ENCODE measurements at places on chromosomes 3 and 15.

GRCh38 chr3:20125897-20126296 is 60.1 kb downstream of the SGO1 start:
- DNase-seq, result peak; percentile 69

DNA sequence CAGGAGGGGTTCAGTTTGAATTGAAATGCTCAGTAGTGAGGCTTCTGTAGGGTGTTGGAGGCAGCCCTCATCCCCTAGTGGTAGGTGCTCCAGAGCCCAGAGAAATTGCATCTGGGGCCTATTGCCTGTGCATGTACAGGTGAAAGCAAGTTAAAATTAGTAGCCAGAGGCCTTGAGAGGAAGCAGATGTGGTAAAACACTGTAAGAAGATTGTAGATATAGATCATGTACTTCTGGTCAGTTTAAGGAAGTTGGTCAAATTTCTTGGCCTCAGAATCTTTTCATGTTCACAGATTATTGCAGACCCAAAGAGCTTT is 34.6 kb downstream of the IGSF10 start:
- DNase-seq, result no peak

- DNase-seq, result no peak
Measured at GRCh38 chr3:187263270-187263669, 28.3 kb downstream of the MASP1 start.

DNA sequence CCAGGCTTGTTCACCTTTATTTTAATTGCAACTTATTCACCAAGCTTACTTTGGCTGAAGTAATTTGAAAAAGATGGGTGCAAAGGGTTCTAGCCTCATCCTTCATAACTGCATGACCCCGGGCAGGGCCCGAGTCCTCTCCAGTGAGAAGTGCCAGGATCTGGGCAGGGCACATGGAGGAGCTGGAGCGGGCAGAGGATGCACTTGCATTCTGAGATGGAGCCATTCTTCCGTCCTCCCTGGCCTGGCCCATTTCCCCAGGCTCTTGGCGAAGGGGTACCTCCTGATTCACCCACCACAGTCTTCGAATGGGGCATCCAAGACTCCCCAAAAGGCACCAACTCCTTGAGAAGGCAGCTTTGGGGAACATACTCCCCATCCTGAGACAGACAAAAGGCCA is 22.5 kb upstream of the PLXND1 start:
- DNase-seq, result no peak

DNA sequence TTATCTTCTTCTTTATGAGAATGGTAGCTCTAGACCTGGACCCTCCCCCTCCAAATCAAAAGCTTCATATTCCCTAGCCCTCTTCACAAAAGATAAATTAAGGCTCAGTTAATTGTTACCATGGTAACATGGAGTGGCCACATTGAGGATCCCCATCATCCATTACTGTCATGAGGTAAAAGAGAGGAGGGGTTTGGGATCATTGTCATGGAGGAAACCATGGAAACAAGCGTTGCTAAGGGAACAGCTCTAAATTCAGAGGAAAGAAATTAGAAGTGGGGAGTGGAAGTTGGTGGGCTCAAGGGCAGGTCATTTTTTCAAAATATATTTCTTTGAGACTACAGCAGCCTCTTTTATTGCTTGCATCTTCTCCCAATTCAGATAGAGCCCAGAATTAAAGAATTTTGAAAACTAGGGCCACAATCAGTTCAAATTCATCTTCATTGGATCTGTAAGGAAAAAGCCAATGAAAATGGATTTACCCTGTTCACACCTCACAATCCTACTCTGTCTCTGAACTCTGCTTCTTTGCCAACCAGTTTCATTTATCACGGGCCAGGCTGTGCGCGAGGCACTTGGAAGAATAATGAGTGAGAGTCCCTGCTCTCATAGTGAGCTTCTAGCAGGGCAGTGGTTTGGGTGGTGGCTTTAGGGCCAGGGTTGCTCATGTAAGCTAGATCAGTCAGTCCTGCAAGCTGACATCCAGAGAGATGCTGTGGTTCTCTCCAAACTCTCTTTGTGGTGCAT is 11.6 kb upstream of the AEN start:
- DNase-seq, result no peak

DNA sequence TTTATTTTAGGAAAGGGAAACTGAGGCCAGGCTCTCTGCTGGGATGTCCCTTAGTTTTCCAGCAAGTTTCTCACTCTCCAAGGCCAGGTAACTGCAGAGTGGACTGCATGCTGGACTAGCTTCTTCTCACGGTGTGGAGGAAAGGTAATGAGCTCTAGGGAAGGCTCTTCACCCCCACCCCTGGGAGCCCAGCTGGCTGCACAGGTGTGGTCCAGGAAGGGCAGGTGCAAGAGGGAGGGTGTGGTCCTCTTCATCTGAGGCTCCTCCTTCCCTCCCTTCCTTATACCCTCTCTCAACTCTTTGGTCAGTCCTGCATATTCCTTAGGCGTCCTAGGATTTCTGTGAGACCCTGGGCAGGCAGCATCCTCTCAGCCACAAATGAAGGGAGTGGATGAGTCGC is 33.9 kb downstream of the RNU5B-1 start:
- no peak for DNase-seq

DNA sequence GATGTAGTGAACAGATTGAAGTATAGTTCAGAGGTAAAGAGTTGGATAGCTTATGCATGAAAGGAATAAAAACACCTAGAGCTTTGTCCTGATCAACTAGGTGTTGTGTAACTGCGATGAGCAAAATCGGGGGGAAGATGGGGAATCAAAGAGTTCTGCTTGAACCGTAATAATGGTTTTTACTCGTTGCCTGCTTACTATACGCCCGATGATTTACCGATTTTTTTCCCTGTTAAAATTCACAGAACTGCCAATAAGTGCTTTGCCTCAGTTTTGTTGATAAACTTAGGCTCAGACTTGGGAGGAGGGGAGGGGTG is 783 bp upstream of the DNAJB11 start:
- no peak for DNase-seq

- no peak for DNase-seq
Measured at GRCh38 chr3:126480861-126481260, 5.2 kb upstream of the ZXDC start.

DNA sequence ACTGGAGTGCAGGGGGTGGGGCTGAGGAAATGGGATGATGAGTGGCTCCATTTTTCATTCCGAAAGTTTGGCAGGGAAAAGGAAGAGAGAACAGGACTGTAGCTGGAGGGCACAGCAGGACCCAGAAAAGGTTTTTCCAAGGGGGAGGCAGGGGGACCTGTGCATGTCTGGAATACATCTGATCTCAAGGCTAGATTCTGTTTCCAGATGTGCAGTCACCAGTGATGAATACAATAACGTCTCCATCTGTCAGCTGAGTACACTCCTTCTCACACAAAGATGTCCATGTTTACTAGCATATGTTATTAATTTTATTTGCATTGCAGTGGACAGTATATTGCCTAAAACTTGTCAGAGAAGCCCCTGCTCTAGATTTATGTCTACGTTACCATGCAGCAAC is 39.9 kb upstream of the PRTG start:
- no peak for DNase-seq

DNA sequence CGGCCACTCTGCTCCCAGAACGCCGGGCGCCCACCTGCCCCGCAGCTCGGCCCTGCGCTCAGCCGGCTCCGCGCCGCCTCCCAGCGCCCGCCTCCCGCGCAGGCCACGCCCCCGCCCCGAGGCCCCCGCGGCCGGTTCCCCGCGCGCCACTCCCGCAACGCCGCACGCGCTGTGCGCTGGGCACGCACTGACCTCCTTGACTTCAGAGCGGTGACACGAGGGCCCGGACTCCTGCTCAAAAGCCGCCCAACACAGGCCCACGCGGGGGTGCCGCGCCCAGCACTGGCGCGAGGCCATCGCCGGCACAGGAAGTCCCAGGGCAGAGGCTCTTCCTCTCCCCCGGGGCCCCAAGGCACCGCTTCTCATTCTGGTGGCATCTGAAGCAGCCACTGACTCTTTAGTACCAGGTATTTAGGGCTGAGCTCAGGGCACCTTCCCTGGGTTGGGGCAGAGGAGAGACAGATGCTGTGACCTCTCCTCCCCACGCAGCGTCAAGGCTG is 12.4 kb downstream of the TNK2 start:
- peak; percentile 74 for DNase-seq

- no peak for DNase-seq
Measured at GRCh38 chr3:56363720-56364119, 104.5 kb downstream of the ERC2 start.

DNA sequence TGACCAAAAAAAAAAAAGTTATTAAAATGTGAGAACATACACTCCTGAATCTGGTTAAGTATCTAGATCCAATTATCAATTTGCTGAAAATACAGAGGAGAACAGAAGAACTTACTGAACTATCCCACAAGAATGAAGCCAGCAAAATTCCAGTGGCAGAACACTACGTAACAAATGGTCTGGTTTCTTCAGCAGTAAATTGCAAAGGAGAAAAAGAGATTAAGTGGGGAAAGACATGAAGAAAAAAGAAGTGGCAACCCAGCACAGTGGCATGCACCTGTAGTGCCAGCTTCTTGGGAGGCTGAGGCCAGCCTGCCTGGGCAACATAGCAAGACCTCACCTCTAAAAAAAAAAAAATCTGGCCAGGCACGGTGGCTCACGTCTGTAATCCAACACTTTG is 62.1 kb downstream of the LHFPL4 start:
- no peak for DNase-seq

DNA sequence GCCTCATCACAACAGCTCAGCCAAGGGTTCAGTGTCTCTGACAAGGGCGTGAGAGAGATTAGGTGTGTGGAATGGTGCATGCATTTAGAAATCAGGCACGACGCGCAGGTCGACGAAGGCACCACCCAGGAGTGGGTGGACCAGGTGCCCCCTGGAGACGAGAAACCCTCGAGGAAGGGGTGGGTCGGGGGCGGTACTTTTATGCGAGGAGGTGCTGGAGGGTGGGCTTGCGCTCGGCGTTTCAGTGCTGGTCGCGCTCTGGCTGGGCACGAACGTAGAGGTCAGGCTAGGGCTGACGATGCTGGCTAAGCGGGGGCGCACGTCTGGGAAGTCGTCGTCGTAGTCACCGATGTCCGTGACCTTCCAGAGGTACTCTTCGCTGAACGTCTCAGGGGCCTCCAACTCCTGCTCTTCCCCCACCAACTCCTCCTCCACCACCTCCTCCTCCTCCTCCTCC is 393 bp downstream of the ERICH6 start:
- peak; percentile 60 for DNase-seq

GRCh38 chr15:83210619-83211018 is 3.0 kb upstream of the HDGFL3 start:
- DNase-seq, result no peak

GRCh38 chr15:84079885-84080777 is 155.4 kb upstream of the GOLGA6L4 start:
- peak; percentile 12 for DNase-seq

- peak; percentile 80 for DNase-seq
Measured at GRCh38 chr15:41115652-41116115, 396 bp downstream of the INO80 start.

GRCh38 chr15:43524254-43524845 is 6.9 kb downstream of the MAP1A start:
- DNase-seq, result no peak

- DNase-seq, result no peak
Measured at GRCh38 chr3:115862099-115862498, 238.8 kb downstream of the GAP43 start.

DNA sequence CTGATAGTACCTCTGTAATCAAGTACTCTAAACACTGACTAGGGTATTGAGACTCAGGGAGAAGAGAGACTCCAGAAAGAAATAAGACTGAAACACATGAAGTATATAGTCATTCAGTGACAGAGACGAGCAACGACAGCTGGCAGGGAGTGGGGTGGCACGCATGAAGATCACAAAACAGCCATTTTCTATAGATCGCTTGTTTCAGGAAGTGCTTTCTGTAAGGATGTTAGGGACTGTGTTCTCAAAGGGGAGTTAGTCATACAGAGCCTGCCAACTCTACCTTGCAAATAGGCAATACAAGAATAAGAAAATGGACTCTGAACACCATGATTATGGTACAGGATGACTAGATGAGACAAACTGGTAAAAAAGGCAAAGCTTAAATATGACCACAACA is 139.5 kb downstream of the TBL1XR1 start:
- DNase-seq, result no peak

DNA sequence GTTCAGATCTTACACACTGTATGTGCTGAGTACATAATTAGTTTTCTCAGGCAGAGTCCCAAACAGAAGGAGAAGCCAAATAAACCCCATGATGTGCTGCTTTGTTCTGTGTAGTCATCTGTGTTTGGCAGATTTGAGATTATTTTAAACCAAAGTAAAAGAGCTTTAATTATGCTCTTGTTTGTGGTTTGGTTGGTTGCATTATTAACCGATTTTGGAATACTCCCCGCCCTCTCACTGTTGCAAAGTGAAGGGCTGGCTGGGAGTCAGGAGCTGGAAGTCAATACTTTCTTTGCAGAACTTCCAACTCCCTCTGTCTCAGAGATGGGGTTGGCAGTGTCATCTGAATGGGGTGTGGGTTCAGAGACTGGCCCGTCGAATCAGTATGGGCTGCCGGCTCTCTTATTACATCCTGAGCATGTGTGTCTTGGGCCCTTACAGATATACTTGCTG is 34.4 kb downstream of the SLCO3A1 start:
- DNase-seq, result no peak

DNA sequence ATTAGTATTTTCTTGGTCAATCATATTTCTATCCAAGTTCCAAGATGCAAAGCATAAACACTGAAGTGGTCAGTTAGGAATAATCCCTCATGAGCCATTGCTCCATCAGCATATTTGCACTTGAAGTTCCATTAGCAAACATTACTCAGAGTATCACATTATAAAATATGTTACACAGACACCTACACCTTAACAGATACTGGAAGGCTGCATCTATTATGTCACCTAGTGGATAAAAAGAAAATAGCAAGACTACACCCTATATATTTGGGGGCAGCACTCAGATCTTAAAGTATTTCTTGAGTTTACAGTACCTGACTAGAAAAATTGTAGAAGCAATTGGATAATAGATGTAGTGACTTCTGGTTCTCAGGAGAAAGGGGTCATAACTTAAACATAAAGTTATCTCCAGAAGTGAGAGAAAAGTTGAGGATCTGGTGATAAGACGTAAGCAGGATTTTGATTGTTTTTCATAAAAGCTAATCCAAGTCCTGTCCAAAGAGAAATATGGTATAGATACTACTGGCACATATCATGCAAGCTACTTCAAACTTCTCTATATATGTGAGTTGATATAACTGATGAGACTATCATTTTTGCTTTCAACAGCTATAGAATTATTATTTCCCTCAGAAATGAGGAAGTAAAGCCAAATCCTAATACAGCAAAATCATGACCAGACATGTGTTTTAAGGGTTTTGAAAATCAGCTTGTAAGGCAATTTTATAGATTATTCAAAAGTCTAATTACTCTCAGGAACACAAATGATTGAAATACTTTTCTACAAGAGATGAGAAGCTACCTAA is 422.2 kb downstream of the GBE1 start:
- DNase-seq, result no peak

All from CD4-positive, alpha-beta T cell treated with Interleukin-4 for 1 hour (primary cell).